Right renal pelvis (tissue), 4 donors: ENCODE measurements at places on chromosomes 1 and 21. TPM values are rescaled to one million over a fixed set of nuclear protein-coding genes. Genes with fewer than 3 reads are reported as not detected.

- no peak for DNase-seq
Observed at GRCh38 chr21:45036630-45037029, 37.8 kb upstream of the ADARB1 start.

PSRC1 gene
- polyA plus RNA-seq: 26.5 TPM

DNA sequence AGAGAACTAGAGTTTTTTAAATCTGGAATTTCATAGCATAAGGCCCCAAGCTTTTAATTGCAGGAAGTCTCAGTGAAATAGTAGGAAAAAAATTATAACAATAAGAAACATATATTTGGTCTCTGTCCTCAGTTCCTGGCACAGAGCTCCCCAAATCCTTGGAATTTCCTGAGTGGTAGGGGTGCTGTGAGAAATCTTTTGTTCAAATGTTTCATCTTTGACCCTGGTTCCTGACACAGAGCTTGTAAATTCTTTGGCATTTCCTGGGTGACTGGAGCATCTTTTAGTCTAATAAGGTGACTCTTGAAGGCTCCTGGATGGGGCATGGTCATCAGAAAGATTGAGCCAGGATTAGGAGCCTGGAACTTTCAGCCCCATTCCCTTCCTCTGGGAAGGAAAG lies 225.7 kb upstream of the AJAP1 start:
- no peak for DNase-seq

GRCh38 chr1:64173336-64173940 lies 30.0 kb upstream of the UBE2U start:
- DNase-seq: no peak

ZNF644 gene
- 78.5 TPM for polyA plus RNA-seq

GRCh38 chr1:154478013-154478412 lies 24.0 kb upstream of the TDRD10 start:
- no peak for DNase-seq

- no peak for DNase-seq
Observed at GRCh38 chr1:12608311-12608957, 9.6 kb downstream of the DHRS3 start.

AIM2 gene
- 0.18 TPM for polyA plus RNA-seq

DNA sequence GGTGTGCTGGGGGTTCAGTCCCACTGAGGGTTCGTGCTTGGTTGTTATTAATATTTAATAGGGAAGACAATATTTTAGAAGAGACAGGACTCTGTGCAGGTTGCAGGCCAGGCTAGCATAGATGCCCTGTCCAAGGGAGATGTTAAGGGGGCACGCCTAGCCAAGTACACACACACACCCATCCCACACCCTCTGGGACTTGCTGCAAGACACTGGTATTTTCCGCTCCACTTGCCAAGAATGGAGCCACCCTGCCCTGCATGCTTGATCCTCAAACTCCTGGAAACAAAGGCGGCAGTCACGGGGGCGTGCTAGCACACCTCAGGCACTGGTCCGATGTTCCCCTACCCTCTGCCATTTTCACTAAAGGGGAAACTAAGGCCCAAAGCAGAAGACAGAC lies 99.1 kb downstream of the MRPL37 start:
- DNase-seq: no peak

SMIM1 gene
- polyA plus RNA-seq: 18.4 TPM

NCAM2 gene
- 8.0 TPM for polyA plus RNA-seq

DNA sequence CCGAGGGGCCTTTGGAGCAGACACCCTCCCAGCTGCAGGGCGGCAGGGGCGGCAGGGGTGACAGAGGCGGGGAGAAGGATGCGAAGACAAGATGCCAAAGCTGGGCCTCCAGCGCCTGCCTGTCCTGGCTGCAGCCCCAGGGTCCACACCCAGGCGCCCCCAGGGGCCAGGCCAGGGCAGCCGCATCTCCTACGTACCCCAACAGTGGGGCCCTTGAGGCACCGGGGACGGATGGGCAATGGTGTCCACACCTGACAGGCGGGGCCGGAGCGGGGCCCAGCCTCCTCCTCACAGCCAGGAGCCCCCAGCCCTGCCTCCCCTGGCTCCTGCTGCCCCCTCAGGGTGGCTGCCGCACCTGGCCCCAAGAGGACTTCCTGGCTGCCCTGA lies 7.2 kb downstream of the B3GALT6 start:
- no peak for DNase-seq

- DNase-seq: no peak
Observed at GRCh38 chr1:200410566-200410878, 686 bp upstream of the ZNF281 start.

DNA sequence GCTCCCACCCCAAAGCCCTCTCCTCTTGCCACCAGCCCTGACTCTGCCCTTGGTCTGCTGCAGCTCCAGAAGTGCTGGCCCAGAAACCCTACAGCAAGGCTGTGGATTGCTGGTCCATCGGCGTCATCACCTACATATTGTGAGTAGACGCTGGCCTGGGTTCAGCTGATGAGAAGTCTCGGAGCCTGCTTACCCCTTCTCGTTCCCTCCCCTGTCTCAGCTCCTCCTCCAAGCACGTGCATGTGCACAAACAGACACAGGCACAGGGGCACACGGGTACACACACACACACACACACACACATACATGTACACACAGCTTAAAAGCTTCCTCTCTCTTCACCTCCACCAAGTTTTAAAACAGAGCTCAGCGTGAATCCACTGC lies 24.3 kb downstream of the CAMK1G start:
- no peak for DNase-seq

CD5L gene
- polyA plus RNA-seq: not detected

DNA sequence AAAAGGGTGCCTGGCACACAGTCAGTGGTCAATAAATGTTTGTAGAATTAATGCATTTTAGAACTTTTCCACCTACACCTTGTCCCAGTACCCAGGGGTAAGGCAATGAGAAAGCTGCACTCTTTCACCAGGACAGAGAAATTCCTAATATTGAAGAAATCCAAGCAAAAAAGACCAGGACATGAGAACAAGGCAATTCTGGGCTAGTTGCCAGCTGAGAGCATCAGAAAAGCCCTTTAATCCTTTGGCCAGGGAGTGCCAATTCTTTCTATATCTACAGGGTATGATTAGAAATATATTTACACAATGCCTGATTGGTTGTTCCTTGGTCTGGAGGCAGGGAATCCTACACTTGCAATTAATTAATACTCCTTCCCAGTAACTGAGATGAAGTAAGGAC lies 492.4 kb upstream of the NFIA start:
- no peak for DNase-seq

- DNase-seq: no peak
Observed at GRCh38 chr1:193355178-193355577, 168.8 kb upstream of the B3GALT2 start.

TPTE gene
- not detected for polyA plus RNA-seq

DNA sequence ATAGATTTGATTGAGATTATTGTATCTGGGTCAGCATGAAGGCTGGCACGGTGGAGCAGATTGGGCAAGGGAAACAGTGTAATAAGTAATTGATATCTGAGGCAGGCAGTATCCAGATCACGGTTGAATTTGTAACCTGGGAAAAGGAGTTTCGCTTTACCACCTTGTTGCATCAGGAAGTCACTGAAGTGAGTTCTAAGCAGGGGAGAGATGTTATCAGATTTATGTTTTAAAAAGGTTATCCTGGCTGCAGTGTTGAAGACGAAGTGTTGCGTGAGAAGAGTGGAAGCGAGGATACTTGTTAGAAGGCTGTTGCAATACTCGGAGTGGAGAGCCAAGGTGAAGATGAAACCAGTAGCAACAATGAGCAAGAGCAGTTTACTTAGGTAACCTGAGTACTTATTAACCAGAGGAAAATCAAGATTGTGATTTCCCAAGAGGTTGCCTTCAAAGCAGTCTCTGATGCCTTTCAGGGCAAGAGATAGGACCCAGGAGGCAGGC lies 77.8 kb downstream of the LHX9 start:
- DNase-seq: no peak

DNA sequence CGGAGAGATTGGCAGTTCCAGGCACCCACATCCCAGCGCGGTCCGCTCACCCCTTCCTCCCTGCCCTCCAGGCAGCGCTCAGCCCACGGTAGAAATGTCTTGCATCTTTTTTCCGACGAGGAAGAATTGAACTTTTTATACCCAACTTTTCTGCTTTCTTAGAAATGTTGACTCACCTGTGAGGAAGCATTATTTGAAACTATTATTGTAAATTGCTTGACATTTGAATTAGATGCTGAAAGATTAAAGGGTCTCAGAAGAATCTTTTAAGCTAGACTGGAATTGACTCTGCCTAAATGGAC lies 912 bp upstream of the SIPA1L2 start:
- no peak for DNase-seq
